ENCODE measurements at places on chromosomes 6 and 20.

DNA sequence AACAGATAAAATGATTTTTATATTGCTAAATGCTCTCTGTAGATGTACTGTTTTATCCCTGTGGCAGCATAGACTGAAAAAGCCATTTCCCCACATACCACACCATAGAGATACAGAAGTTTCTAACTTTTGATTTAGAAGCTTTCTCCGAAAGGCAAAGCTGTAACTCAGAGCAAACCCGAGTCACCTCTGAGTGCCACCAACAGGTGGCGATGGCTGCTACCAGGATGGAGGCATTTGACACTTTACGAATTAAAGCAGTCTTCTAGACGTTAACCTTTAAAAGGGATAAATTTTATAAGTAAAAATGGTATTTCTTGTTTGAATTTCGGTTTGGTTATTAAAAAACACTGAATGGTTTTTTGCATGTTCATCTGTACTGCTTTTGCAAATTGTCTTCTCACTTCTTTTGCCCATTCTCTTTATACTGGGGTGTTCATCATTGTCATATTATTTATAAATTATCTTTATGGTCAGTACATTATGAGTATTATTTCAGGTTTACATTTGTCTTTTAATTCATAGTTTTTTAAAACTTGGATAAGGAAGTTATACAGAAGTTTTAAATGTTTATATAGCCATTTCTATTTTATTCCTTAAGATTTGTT lies 201.0 kb upstream of the CEP162 start:
- no peak for DNase-seq

- DNase-seq = no peak
Measured at GRCh38 chr6:11971154-11971553, 41.0 kb upstream of the HIVEP1 start.

DNA sequence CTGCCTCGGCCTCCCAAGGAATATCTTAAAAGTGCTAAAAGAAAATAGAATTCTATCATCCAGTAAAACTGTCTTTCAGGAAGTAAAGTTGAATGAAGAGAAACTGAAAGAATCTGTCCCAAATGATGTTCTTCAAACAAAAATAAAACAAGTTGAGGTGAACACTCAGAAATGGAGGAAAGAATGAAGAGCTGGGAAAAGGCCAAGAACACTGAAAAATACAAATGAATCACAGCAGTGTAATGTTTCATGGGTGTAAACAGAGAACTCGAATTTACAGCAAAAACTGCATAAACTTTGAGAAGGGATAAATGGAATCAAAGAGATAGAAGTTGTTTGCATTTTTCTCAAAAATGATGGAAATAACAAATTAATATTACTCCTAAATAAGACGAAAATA lies 317.3 kb downstream of the TAF4 start:
- no peak for DNase-seq

- no peak for DNase-seq
Measured at GRCh38 chr6:17914651-17915050, 72.8 kb downstream of the KIF13A start.

GRCh38 chr6:43753570-43754183 lies 16.3 kb upstream of the VEGFA start:
- no peak for DNase-seq

DNA sequence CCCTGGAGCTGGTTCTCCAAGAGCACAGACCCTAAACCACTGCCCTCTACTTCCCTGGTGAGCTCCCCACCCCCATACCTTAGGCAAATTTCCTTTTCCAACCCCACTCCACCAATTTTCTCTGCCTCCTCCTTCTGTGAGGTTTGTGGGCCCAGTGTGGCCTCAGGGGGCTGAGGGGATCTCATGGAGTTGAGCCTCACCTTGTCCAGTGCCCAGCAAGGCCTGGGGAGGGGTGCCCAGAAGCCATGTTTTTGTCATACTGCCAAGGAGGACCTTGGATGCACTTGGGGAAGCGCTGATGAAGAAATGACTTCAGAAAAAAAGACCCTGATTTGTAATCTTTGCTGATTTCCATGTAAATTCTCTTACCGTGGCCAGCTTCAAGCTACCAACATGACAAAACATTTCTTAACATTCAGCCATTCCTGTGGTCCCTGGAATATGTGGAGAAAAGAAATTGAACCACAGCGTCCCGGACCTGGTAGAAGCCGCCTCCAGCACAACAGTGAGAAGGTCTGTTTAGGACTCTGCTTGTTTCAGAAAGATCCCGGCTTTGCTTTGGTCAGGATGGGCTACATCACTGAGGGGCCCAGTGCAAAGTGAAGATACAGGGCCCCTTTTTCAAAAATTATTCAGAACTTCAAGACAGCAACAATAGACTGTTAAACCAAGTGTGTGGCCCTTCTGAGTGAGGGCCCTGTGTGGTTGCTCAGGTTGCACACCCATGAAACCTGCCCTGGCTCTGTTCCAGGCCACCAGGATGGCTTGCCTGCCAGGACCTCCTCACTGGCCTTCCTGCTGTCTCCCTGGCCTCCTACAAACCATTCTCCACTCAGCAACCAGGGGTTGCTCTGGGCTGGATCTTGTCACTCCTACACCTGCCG lies 52.5 kb downstream of the CHMP4B start:
- DNase-seq = no peak

DNA sequence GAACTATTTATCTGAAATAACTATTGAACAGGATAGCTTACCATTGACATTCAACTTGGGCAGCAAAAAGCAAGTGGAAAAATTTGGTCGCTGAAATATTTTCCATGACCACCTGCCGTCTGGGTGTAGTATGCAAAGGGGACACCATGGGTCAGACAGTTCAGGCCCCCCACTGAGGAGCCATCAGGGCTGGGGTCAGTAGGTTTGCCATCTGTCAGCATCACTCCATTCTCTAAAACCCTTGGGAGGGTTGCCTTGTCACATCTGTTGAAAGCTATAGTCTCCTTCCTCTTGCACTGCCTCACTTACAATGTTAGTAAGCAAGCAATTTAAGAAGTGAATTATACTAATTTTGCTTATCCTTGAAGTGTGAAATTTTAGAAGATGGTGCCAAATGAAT lies 44.9 kb downstream of the NRN1 start:
- no peak for DNase-seq

DNA sequence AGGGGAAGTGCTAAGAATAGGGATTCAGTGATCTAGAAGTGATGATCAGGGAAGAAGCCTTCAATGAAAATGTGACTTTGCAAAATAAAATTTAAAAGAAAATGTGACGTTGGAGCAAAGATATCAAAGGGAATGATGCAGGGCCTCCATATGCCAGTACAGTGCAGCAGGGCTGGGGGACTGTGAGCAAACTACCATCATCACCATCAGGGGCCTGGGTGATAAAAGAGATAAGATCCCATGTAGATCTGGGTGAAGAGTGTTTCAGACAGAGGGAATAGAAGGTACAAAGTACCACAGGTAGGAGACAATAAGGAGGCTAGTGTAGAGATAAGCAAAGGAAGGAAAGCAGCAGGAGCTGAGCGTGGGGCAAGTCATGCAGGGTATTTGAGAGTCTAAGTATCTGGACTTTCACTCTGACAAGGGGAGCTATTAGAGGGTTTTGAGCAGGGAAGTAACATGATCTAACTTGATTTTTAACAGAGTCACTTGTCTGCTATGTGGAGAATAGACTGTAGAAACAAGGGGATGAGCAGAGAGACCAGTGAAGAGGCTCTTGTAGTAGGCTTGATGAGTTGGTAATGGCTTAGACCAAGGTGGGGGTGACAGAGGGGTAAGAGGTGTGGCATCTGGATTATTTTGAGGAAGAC lies 295.6 kb downstream of the ZFAND3 start:
- no peak for DNase-seq
